ENCODE measurements at places on chromosomes 6 and 20.

DNA sequence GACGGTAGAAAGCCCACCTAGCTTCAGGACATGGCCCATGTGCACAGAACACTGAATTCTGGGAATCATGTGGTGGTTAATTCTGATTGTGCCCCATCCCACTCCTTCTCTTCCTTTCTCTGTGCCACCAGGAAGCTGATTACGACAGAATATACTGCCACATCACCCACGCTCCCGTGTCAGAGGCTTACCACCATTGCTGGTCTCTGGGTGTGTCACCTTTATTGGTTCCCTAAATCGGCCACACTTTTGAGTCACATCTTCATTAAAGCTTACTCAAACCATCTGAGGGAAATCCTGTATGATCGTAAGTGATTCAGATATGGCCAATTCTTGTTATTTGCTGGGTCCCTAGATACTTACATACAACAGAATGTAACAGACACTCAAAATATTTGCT, 3.1 kb downstream of the TRMT6 start:
- DNase-seq: no peak

GRCh38 chr6:170178561-170179477, 112.1 kb downstream of the DLL1 start:
- peak; percentile 34 for DNase-seq

- DNase-seq: no peak
Measured at GRCh38 chr20:8656335-8656734, 412.6 kb upstream of the PLCB4 start.

DNA sequence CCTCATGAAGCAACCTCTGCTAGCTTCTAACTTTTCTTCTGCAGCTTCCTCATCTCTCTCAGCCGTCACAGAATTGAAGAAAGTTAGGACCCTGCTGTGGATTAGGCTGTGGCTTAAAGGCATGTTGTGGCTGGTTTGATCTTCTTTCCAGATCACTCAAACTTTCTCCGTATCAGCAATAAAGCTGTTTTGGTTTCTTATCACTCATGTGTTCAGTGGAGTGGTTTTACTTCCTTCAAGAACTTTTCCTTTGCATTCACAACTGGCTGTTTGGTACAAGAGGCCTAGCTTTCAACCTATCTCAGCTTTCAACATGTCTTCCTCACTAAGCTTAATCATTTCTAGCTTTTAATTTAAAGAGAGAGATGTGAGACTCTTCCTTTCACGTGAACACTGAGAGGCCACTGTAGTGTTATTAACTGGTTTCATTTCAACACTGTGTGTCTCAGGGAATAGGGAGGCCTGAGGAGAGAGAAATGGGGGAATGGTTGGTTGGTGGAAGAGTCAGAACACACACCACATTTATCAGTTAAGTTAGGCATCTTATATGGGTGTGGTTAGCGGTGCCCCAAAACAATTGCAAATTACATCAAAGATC, 17.2 kb downstream of the ZSCAN23 start:
- DNase-seq: no peak

GRCh38 chr6:166605752-166606151, 19.3 kb upstream of the RAMACL start:
- DNase-seq: no peak

DNA sequence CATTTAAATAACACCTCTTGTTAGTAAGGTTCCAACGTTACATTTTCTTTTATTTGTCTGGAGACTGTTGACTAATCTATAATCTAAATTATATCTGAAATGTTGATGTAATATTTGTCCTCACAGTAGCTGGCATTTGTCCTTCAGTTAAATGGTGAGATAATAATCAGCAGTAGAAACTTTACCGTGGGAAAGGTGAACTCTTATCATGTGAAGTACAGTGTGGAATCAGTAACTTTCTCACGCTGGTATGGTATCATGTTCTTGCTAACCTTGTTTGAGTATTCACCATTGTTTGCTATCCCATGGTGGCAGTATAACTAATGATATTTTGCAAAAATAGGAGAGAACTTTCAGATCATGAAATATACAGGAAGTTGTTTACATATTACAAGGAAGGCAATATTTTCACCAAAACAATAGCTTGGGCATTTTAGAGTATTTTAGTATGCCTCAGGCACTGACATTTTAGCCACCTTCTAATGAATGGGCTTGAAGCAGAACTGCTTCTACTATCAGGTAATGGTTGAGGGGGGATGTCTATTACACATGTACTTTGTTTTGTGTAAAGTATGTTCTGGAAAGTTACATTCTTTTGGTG, 4.8 kb downstream of the GMNN start:
- peak; percentile 31 for DNase-seq

GRCh38 chr20:53814060-53814459, 220.4 kb upstream of the ZNF217 start:
- DNase-seq: no peak

GRCh38 chr20:59055302-59055701, 12.7 kb upstream of the PRELID3B start:
- DNase-seq: peak; percentile 34

GRCh38 chr6:14910692-14911547, 334.9 kb upstream of the JARID2 start:
- peak; percentile 72 for DNase-seq

DNA sequence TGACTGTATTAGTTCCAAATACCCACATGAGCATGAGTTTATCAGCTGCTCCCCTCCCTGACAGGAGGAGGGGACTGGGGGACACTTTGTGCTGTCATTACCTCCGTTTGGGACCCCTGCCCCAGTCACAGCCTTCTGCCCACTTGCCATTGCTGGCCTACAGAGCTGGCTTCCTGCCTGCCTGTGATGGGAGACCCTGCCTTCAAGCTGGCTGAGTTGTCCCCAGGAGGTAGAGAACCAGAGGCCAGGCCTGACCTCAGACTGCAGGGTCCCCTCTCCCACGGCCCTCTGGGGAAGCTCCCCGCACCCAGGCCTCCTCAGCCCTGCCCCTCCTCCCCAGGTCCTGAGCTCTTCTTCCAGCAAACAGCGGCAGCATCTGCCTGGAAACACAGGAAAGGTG, 105.5 kb downstream of the JPH2 start:
- no peak for DNase-seq

DNA sequence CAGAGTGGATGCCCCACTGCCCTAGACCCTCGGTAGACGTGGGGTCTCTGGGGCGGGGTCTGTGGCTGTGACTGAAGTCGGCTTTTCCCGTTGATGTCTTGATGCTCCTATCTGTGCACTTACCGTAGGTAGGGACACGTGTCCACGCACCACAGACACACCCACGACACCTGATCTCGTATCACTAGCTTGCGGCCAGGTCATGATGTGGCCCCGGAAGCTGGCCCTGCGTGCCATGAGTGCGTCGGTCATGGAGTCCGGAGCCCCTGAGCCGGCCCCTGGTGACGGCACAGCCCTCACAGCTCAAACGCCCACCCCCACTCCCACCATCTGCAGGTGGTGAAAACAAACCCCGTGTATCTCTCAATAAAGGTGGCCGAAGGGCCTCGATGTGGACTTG, 33.9 kb upstream of the MRGBP start:
- DNase-seq: no peak

GRCh38 chr6:138182939-138183789, 21.4 kb downstream of the ARFGEF3 start:
- DNase-seq: no peak

DNA sequence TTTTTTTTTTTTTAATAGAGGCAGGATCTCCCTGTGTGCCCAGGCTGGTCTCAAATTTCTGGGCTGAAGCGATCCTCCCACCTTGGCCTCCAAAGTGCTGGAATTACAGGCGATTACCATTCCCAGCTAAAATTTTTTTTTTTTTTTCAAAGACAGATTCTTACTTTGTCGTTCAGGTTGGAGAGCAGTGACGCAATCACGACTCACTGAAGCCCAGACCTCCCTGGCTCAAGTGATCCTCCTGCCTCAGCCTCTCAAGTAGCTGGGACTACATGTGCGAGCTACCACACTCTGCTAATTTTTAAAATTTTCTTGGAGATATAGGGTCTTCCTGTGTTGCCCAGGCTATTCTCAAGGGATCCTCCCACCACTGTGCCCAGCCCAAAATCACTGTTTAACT, 58.0 kb upstream of the MYO6 start:
- peak; percentile 23 for DNase-seq

DNA sequence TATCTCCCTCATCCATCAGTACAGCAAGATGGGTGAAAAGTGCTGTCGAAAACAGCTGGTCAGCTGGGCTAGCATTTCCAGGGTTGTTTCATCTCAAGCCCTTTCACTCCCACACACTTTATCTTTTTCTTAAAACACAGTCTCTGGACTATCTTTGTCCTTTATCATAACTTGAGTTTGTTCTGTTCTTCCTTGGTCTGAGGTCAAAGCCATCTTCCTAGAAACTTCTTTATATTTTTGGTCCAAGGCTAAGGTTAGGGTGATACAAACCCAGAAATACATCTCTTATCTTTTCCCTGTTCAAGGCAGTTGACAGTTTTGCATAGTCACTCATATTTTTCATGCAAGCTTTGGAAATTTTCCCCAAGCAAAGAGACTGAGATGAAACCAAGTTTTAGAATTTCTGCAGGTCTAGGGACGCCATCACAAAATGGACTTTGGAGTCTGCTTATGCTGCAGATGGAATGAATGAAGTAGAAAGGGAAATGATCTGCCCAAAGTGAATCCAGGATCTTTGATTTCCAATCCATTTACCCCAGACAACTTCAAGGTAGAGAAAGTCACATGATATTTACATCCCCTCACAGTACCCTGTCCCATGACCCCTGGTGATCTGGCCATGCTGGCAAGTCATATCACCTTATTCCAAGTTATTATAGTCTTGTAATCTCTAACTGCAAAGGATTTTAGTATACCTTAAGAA, 297.0 kb downstream of the ZNF217 start:
- DNase-seq: peak; percentile 16

DNA sequence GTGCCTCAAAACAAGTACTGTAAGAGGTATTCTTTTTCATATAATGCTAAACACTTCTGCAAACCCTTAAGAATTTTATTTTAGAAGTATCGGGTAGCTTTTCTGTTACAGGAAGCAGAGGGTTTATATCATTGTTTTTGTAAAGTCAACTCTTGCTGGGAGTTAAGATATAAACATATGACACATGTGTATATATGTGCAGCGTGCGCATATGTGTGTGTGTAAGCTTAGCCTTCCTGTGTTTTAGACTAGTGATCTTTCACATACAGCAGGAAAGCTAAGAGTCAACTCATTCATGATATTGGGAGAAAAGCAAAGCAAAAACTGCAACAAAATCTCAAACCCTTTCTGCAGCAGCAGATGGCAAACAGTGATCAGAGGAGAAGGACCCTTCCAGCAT, 102.4 kb downstream of the ARID1B start:
- DNase-seq: peak; percentile 28

DNA sequence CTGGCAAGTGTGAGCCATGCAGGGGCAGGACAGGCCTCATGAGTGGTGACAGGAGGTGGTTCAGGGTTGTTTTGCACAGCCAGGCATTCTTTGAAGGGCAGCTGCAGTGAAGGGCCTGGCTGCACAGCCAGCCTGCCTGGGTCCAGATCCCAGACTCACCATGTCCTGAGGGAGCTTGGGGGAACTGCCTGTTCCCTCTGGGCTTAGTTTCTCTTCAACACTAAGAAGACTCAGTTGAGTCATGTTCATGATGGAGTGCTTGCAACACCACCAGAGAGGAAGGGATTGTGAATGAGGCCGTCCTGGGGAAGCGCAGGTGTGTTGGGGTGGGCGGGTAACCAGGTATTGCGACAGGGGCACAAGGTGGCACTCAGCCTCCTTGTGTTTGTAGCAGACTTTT, 102.4 kb downstream of the CDH26 start:
- DNase-seq: no peak

- DNase-seq: no peak
Measured at GRCh38 chr6:166708460-166708859, 81.4 kb upstream of the RPS6KA2 start.

DNA sequence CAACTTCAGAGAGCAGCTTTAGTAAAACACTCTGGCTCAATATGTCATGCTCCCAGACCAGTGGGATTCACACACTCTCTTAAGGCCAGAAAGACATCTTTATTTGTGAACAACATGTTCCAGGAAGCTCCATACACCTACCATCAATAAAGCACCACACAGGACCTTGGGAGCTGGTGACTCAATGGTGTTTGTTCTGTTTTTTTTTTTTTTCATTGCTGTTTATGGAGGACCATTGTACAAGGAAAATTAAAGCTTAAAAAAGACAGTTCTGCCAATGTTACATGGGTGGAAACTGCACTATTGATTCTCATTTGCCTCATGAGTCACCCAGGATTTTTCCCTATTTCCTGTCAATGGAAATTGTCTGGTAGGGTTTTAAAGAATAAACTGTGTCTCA, 36.3 kb upstream of the TENT5A start:
- DNase-seq: peak; percentile 12

DNA sequence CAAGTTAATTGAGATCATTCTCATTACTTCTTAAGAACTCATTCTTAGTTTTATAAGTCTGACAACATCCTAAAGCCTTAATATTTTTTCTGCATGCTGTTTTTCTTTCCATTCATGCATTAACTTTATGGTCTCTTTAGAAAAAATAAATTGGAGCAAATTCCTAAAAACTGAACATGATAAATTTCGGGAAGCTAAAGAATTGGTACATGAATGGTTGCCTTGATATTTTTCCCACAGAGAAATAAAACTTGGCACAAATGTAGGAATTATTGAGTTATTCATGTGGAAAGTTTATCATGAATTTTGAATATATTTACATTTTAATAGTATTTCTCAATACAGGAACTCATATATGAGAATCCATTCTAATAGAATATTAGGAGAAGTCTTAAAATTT, 115.9 kb downstream of the BMP5 start:
- no peak for DNase-seq

DNA sequence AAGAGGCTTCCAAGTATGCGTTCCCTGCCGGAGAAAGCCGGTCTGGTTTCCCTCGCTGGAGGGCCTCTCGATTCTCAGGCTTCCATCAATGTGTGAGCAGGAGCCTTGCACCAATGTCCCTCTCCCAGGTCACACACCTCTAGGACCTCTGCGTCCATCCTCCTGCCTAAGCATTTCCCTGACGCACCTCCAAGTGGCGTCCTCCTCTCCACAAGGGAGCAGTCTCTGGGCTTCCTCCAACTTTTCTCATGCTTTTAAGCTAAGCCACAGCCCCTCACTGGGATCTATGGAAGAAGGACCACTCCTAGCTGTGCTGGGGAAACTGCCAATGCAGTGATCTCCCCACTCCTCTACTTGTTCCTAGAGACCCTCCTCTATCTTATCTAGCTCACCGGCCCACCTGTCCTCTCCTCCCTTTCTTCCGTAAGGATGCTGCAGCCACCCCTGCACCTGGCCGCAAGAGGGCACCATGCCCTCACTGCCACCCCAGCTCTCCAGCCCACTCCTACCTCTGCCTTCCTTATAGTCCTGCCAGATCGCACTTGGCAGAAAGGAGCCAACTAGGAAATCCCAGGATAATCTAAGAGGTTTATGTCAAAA, 258.7 kb downstream of the LRFN2 start:
- no peak for DNase-seq
